ENCODE measurements at places on chromosomes 2 and 18.

DNA sequence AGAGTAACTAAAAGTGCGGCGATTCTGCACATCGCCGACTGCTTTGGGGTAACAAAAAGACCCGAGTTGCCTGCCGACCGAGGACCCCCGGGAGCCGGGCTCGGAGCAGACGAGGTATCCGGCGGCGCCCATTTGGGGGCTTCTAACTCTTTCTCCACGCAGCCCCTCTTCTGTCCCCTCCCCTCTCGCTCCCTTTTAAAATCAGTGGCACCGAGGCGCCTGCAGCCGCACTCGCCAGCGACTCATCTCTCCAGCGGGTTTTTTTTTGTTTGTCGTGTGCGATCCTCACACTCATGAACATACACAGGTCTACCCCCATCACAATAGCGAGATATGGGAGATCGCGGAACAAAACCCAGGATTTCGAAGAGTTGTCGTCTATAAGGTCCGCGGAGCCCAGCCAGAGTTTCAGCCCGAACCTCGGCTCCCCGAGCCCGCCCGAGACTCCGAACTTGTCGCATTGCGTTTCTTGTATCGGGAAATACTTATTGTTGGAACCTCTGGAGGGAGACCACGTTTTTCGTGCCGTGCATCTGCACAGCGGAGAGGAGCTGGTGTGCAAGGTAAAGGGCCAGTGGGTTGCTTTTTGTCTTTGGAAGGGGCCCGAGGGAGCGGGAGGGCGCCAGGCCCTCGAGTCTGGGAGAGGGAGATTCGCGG is 1.4 kb downstream of the TRIB2 start:
- peak; percentile 42 for DNase-seq

GRCh38 chr2:181786371-181787228 is 104.9 kb upstream of the ITPRID2 start:
- DNase-seq = no peak

- no peak for DNase-seq
Measured at GRCh38 chr2:149781263-149781808, 193.8 kb upstream of the MMADHC start.

DNA sequence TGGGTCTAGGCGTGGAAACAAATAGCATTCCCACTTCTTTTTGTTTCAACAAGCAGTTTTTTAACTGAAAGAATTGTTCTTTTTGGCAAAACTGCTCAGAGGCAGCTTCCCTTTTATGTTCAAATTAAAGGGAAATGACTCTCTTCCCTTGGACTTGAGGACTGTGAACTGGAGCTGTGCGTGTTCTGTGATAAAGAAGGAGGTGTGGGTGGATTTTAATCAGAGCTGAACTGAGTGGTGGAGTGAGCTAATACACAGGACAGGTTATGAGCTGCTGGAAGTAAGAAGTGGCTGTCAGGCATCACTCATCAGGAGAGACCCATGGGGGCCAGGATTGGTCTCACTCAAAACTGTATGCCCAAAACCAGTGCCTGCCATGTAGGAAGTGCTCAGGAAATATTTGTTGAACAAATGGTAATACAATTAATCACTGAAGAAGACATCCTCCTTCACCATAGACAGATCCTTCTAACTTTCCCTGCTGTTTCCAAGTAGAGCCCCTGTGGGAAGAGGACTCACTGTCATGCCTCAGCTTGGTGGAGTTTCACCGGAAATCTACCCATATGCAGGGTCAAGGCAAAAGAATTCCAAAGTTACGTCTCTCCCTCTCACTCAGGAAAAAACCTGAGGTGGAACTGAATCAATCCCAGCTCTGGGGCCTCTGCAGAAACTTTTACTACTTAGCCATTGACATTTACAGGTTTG is 55.9 kb downstream of the FEZ2 start:
- DNase-seq = no peak

GRCh38 chr18:41789001-41789400 is 166.0 kb upstream of the PIK3C3 start:
- no peak for DNase-seq

- DNase-seq = no peak
Measured at GRCh38 chr2:158542577-158542976, 85.8 kb downstream of the PKP4 start.

- no peak for DNase-seq
Measured at GRCh38 chr2:6784291-6784690, 81.4 kb downstream of the CMPK2 start.

GRCh38 chr18:67199993-67200617 is 316.4 kb downstream of the DSEL start:
- DNase-seq = peak; percentile 65

DNA sequence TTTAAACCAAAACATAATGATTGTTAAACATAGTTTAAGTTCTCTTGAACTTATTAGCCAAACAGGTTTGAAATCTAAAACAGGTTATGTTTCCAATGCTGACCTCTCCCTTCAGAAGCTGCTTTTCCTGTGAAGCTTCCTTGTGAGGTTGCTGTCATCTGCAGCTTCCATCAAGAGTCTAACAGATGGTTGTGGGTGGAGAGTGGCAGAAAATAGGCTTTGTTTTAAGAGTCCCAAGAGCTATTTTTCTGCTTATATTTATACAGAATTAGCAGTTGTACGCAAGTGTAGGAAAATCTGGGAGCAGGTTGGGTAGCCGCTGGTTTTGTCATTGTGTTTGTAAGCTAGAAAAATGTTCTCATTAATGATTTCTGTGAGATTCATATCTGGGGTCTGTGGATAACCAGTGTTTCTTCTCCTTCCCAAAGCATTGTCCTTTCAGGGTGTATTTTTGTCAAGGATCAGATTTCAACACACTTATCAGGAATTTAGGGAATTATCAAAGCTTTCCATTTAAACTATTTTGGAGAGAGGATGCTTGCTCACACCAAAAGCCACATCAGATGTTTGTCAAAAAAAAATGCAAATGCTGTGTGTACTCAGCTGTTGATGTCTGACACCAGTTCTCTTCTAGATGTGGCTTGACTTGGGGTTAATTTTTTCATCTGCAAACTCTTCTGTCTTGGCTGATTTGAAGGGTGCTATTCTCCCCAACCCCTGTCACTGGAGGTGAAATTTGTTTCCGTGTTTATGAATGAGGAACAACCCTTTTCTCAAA is 78.1 kb upstream of the KIF5C start:
- no peak for DNase-seq

DNA sequence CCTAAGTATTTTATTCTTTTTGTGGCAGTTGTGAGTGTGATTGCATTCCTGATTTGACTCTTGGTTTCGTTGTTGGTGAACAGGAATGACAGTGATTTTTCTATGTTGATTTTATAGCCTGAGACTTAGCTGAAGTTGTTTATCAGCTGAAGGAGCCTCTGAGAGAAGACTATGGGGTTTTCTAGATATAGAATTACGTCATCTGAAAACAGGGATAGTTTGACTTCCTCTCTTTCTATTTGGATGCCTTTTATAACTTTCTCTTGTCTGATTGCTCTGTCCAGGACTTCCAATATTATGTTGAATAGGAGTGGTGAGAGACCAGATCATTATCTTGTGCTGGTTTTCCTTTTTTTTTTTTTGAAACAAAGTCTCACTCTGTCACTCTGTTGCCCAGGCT is 18.0 kb upstream of the NOL4 start:
- DNase-seq = no peak

DNA sequence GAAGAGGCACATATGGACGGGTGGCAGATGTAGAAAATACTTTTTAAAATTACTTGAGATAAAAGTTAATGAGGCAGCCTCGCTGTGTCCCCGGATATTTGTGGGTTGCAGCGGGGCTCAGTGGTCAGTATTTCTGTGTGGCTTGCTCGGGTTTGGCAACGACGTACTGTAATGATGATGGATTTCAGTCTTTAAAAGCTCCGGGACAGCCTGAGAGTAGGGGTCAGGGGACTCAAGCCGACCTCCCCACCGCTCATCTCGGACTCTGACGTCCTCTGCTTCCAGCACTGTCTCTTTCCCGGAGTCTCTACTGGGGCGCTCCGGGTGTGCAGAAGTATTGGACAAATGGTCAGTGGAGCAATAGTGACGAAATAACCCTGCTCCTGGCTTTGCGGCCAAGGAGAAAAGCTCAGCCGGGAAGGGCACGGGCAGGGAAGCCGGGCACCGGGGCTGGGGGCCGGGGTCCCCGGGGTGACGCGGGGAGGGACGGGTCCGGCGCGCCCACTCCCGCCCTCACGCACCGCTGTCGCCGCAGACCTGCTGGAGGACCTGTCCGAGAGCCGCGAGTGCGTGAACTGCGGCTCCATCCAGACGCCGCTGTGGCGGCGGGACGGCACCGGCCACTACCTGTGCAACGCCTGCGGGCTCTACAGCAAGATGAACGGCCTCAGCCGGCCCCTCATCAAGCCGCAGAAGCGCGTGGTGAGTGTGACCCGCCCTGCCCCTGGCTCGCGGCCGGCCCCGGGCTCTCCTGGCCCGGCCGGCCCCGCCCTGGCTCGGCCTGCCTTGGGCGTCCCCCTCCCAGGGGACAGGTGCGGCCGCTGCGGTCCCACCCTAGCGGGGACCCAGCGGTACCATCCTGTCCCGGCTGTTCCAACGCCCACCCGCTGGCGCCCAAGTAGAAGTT is 7.3 kb downstream of the GATA6 start:
- no peak for DNase-seq

DNA sequence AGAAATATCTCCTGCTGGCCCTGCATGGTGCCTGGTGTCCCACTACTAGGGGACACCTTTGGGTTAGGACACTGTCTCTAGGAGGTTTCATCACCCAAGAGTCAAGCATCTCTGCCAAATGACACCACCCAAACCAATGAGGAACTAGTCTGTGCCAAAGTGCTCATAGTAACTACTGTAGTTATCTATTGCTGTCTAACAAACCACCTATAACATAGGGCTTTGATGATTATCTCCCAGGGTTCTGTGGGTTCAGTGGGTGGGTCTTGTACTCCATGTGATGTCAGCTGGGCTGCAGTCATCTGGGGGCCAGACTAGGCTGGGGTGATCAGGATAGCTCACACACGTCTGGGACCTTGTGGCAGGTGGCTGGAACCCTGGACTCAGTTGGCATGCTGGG is 59.8 kb downstream of the EPAS1 start:
- DNase-seq = no peak

- no peak for DNase-seq
Measured at GRCh38 chr18:6712401-6712800, 17.1 kb upstream of the ARHGAP28 start.

DNA sequence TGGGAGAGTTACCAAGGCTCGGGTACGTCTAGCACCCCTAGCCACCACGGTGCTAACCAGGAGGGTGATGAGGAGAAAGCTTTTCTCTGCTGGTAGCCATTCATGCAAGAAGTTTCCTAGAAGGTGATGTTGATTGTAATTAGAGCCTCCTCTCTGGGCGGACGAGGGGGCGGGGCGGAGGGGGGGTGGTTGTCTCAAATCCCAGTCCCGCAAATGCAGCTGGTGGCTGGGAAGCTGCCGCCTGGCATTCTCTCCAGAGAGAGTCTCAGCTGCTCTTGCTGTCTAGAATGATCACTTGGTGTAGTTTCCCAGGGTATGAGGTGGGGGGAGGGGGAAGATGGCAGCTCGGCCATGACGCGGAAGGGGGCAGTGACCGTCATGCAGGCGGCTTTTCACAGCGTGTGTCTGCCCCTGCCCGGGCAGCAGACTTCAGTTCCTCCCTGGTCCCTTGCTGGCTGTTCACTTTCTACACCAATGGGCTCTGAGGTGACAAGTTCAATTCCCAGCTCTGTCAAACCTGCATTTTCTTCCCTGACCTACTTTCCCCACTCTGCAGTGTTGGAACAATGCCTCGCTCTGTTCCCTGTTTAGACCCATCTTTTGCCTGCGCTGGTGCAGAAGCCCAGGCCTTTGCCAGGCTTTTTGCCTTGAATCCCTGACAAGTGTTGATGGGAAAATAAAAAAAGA is 61.5 kb upstream of the KLF7 start:
- DNase-seq = peak; percentile 40

- DNase-seq = no peak
Measured at GRCh38 chr18:69887256-69887655, 60.4 kb downstream of the CD226 start.

GRCh38 chr2:10520926-10521325 is 72.8 kb upstream of the ODC1 start:
- DNase-seq = no peak

DNA sequence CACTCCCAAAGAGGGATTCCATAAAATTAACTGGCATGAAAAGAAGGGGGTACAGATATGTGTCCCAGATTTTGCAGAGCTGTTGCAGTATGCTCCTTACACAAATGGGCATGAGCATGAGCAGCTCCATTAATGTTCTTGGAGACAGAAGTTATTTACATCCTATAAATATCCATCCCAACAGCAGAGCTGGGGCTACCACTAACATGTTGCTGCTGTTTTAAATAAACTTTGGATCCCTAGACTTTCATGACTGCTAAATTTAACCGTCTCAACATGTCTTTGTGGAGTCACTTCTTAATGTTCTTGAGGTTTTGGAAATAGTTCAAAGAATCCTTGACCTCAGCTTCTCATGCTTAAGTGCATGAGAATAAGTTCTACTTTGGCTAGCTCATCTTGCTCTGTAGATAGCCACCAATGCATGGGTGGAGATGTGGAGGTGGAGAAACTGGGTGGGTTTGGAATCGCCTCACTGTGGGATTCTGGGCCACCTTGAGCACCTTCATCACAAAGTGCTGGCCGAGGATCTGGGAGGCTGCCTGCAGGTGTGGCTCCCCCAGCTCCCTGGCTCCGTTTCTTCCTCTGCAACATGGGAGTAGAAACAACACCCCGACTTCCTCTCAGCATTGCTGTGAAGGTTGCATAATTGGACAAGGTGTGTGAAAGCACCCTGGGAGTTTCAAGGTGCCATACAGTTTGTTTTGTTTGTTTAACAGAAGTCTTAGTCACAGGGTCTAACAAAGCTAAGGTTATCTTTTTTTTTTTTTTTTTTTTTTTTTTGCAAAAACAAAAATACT is 307.2 kb downstream of the MYCN start:
- DNase-seq = no peak

- DNase-seq = no peak
Measured at GRCh38 chr18:79108549-79109215, 39.5 kb downstream of the ATP9B start.

GRCh38 chr2:142870526-142870925 is 6.9 kb upstream of the KYNU start:
- DNase-seq = no peak

DNA sequence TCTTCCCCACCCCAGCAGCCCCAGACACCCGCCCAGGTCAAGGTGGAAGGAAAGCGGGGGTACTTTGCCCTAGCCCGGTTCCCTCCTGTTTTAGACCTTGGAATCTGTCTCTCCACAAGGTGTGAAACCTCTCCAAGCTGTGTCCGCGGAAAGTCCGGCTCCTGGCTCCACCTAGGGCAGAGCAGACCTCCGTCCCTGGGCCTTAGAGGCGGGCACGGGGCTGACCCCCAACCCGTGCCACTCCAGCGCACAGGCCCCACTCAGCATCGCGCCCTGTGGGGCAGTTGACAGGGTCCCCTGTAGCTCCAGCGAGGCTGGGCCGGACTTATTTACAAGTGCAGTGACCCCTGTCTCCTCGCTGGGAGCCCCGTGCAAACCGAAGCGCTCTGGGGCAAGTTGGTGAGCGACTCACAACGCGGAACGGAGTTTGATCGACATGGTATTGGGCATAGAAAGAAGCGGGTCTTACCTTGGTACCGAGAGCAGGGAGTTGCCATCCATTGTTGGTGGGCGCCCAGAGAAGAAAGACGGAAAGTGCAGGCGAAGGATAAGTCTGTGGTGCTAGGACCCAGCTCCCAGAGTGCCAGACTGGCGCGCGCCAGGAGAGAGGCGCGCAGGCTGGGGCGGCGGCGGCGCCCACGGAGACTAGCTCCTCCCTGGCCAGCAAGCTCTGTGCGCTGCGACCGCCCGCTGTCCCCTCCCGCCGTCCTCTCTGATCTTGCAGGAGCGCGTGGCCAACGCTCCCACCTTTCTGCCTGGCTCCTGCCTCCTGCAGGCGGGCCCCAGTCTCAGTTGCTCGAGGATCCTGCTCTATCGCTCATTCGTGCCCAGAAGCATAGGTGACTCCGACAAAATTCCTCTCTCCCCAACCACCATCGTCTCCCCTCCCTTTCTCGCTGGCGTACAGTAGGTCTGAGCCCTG is at the start of gene SPHKAP:
SPHKAP (minus strand) TSS at position 590 of the 922 bp plus-strand sequence; CDS start at position 501, 89 bp downstream.
- no peak for DNase-seq

GRCh38 chr18:39675906-39676305 is 2110.3 kb upstream of the CELF4 start:
- no peak for DNase-seq
